ENCODE measurements at places on chromosomes 4 and X. TPM values are rescaled to one million over a fixed set of nuclear protein-coding genes. Genes with fewer than 3 reads are reported as not detected.
A peak's percentile ranks its signal among the peaks of the same experiment; 100 is the strongest.

The USP17L13 gene
- total RNA-seq = not detected

The TEX13B gene
- total RNA-seq = not detected

The ZAR1 gene
- total RNA-seq = 0.55 TPM

The HELT gene
- 0.49 TPM for total RNA-seq

The HERC5 gene
- total RNA-seq = 18.4 TPM

The TSPAN6 gene
- 13.9 TPM for total RNA-seq

The FAM133A gene
- total RNA-seq = not detected

The REPS2 gene
- total RNA-seq = 18.9 TPM

The MAGEE2 gene
- not detected for total RNA-seq

The UGT2B11 gene
- not detected for total RNA-seq

The ARR3 gene
- total RNA-seq = not detected

GRCh38 chr4:74063859-74064258, 25.4 kb upstream of the CXCL3 start:
- no peaks in the 10 kb centered on the region for H3K36me3 ChIP-seq
- H3K4me3 ChIP-seq = no peak overlapping the region
- H3K4me1 ChIP-seq = no peaks in the 10 kb centered on the region
- no peaks in the 10 kb centered on the region for H3K27me3 ChIP-seq
- H3K27ac ChIP-seq = no peak overlapping the region

- no peaks in the 10 kb centered on the region for H3K4me1 ChIP-seq
- no peaks in the 10 kb centered on the region for H3K27me3 ChIP-seq
- no peak overlapping the region for H3K27ac ChIP-seq
- DNase-seq = no peak
- no peak overlapping the region for H3K4me3 ChIP-seq
- H3K36me3 ChIP-seq = no peaks in the 10 kb centered on the region
Observed at GRCh38 chr4:22721204-22721603, 28.5 kb downstream of the GBA3 start.

DNA sequence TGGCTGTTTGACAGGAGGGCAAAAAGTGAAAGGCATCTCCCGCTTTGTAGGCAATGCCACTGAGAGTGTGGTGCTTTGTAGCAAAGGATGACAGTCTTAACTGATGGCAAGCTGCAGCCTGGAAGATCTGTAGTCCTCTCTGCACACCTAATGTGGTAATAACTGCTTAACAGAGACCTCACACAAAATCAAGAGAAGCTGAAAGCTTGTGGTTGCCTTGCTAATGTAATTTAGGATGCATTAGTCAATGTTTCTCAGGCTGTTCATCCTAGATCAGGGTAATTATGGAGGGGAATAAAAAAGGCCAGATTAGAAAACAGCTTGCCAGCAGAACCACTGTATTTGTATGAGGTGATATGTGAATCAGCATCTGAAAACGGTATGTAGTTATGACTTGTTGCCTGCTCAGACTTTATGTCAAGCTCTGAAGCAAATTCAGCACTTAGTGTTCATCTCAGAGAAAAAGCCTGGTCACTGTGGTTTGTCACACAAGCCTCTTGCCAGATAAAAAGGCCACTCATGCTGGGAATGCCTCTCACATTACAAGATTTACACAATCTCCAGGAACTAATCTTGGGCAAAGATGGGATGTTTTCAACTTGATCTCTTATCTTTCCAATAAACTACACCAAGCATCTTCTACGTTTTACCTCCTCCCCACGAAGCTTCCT, 130.8 kb downstream of the ENOX2 start:
- no peaks in the 10 kb centered on the region for H3K4me1 ChIP-seq
- no peak for DNase-seq
- H3K4me3 ChIP-seq = no peak overlapping the region
- no peaks in the 10 kb centered on the region for H3K27me3 ChIP-seq
- H3K27ac ChIP-seq = no peak overlapping the region

DNA sequence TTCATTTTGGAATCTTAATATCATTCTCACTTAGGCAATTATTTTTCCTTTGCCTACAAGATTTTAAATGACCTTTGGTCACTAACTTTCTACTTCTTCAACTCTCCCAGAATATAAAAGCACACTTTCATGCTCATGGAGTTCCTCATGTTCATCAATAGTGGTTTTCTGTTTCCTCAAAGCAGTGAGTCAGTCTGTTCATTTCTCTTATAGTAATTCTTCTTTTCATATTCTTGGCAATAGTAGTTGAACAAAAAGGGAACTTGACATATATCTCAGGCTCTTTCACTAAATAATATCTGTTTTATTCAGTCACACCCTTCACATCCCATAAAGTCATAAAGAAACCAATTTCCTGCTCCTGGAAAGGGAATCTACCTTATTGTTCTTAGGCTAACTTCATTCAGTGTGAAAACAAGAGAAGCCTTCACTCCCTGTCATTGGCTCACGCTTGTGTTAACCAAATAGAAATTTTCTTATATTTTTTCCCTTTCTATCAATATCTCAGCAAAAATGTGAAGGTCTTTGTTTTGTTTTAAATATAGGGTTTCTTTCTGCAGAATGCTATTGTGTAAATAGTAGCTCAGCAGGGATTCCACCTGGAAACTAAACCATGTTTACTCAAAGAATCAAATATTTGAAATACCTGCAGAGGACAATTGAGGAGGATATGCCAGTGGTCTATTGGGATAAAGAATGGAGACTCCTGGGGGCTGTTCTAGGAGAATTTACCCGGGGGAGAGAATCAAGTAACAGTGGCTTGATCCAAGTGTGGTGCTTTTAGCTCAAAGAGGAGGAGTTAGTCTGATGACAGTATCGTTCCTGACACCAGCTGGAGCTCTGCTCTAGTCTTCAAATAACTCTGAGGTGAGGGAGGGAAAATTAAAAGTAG, 13.4 kb upstream of the TNIP3 start:
- H3K27me3 ChIP-seq = no peaks in the 10 kb centered on the region
- peaks cover 1% of the 10 kb centered on the region for H3K4me1 ChIP-seq
- DNase-seq = no peak
- H3K36me3 ChIP-seq = no peaks in the 10 kb centered on the region

- DNase-seq = no peak
- H3K4me1 ChIP-seq = no peaks in the 10 kb centered on the region
- H3K4me3 ChIP-seq = no peak overlapping the region
- H3K27ac ChIP-seq = no peak overlapping the region
- H3K36me3 ChIP-seq = no peaks in the 10 kb centered on the region
Observed at GRCh38 chr4:148200960-148201359, 241.3 kb downstream of the NR3C2 start.

- no peak overlapping the region for H3K27ac ChIP-seq
- H3K27me3 ChIP-seq = no peaks in the 10 kb centered on the region
- H3K4me3 ChIP-seq = no peak overlapping the region
- no peak for DNase-seq
- no peaks in the 10 kb centered on the region for H3K36me3 ChIP-seq
- no peaks in the 10 kb centered on the region for H3K4me1 ChIP-seq
Observed at GRCh38 chr4:123381996-123382395, 14.6 kb upstream of the SPRY1 start.

DNA sequence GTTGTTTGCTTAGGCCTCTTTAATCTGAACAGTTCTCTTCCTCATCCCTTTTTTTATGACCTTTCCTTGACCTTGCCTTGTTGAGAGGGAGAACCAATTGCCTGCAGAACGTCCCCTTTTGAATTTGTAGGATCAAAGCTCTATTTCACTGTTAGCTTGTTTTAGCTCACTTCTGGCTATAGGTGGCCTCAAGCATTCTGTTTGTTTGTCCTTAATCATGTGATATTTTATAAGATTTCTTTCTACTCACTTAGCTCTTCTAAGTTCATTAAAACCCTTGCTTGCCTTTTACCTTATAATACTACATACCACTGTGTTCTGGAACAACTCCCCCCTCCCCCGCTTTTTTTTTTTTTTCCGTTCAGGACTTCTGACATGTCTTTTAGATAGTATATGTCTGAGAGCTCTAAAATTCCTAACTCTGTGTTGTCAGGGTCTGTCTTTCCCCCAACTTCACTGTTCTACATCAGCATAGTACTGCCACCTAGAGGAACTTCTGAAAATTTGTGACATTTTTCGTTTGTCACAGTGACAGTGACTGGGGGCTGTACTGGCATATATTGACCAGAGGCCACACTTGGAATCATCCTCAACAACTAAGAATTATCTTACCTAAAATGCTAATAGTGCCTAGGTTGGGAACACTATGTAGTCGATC, 128.5 kb downstream of the LARP7 start:
- no peaks in the 10 kb centered on the region for H3K4me1 ChIP-seq
- H3K4me3 ChIP-seq = no peak overlapping the region
- DNase-seq = no peak
- no peaks in the 10 kb centered on the region for H3K27me3 ChIP-seq
- H3K36me3 ChIP-seq = no peaks in the 10 kb centered on the region
- no peak overlapping the region for H3K27ac ChIP-seq

DNA sequence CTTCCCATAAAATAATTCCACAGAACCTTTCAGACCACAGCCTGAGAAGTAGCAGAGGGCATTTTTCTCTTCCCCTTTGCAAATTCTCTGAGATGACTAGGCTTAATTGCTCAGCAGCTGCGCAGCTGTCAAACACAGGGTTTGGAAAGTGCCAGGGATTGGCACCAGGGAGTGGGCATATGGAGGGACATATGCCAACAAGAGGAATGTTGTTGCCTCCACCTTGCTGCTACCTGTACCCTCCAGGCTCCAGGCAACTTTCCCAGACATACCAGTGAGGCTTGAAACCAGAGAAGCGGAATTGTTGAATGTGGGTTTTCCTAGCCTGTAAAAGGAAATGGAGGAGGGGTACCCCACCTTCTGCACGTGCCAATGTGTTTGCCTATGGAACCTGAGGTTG, 256.2 kb upstream of the GPR101 start:
- H3K27me3 ChIP-seq = no peaks in the 10 kb centered on the region
- no peaks in the 10 kb centered on the region for H3K36me3 ChIP-seq
- H3K4me3 ChIP-seq = no peak overlapping the region
- no peak for DNase-seq
- no peak overlapping the region for H3K27ac ChIP-seq

- no peak for DNase-seq
- H3K4me1 ChIP-seq = peaks cover 29% of the 10 kb centered on the region
- H3K27me3 ChIP-seq = no peaks in the 10 kb centered on the region
- peak overlapping the region; percentile 74 for H3K4me3 ChIP-seq
Observed at GRCh38 chr4:82899374-82900065, 1.0 kb upstream of the THAP9 start.

DNA sequence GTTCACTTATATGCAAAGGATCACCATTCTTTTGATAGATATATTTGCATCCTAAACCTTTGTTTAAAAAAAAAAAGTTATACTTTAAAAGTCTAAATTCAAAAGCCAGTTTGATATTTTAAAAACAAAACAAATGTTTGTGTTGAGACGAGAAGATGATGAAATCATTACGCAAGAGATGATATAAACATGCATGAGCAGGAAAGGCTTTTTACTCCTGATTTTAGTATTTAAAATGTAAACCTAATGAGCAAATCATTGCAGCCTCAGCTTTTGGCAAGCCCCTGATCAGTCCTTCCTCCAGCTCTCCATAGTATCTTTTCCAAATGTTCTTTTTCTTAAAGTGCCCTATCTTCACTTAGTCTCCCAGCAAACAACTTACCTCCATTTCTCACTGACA, 115.6 kb downstream of the ARAP2 start:
- DNase-seq = no peak
- H3K27me3 ChIP-seq = no peaks in the 10 kb centered on the region
- H3K36me3 ChIP-seq = peaks cover 10% of the 10 kb centered on the region

GRCh38 chr4:138555584-138555983, 313.4 kb upstream of the SLC7A11 start:
- H3K4me1 ChIP-seq = no peaks in the 10 kb centered on the region
- no peaks in the 10 kb centered on the region for H3K27me3 ChIP-seq

- H3K4me1 ChIP-seq = peaks cover 5% of the 10 kb centered on the region
- H3K27me3 ChIP-seq = no peaks in the 10 kb centered on the region
- H3K27ac ChIP-seq = peak overlapping the region; percentile 86
- H3K4me3 ChIP-seq = peak overlapping the region; percentile 69
- H3K36me3 ChIP-seq = peaks cover under 1% of the 10 kb centered on the region
Observed at GRCh38 chrX:19344661-19345060, 934 bp downstream of the PDHA1 start.

GRCh38 chr4:6718932-6719610, 3.1 kb downstream of the BLOC1S4 start:
- H3K27me3 ChIP-seq = no peaks in the 10 kb centered on the region
- DNase-seq = no peak
- H3K4me3 ChIP-seq = no peak overlapping the region
- peaks cover 10% of the 10 kb centered on the region for H3K36me3 ChIP-seq
- peaks cover 16% of the 10 kb centered on the region for H3K4me1 ChIP-seq

DNA sequence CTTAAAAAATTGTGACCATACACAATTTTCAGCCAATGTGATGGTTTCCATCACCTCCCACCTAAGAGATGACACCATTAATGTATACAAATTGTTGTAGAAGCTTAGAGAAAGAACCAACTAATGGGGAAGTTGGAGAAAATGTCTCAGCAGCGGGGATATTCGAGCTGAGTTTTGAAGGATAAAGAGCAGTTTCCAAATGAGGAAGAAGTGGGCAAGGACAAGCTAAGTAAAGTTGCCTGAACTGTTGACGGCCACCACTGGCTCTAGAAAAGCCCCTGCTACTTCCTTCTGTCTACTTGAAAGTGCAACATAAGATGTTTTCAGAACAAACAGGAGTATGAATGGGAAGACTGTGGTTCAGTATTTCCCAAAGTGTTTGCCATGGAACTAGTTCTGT, 92.0 kb downstream of the CHRNA9 start:
- H3K36me3 ChIP-seq = peaks cover 24% of the 10 kb centered on the region
- H3K27me3 ChIP-seq = no peaks in the 10 kb centered on the region
- no peak for DNase-seq
- H3K4me1 ChIP-seq = no peaks in the 10 kb centered on the region
- H3K4me3 ChIP-seq = no peak overlapping the region

GRCh38 chrX:139776599-139776998, 68.6 kb upstream of the MCF2 start:
- no peaks in the 10 kb centered on the region for H3K27me3 ChIP-seq
- H3K27ac ChIP-seq = no peak overlapping the region
- DNase-seq = no peak
- no peak overlapping the region for H3K4me3 ChIP-seq

- no peak for DNase-seq
- H3K4me1 ChIP-seq = no peaks in the 10 kb centered on the region
- H3K36me3 ChIP-seq = no peaks in the 10 kb centered on the region
- no peaks in the 10 kb centered on the region for H3K27me3 ChIP-seq
- no peak overlapping the region for H3K4me3 ChIP-seq
- H3K27ac ChIP-seq = no peak overlapping the region
Observed at GRCh38 chrX:12673487-12673886, 117.7 kb upstream of the PRPS2 start.

- peaks cover 5% of the 10 kb centered on the region for H3K27me3 ChIP-seq
- no peaks in the 10 kb centered on the region for H3K4me1 ChIP-seq
- DNase-seq = no peak
- no peak overlapping the region for H3K4me3 ChIP-seq
- no peaks in the 10 kb centered on the region for H3K36me3 ChIP-seq
Observed at GRCh38 chr4:658681-659667, 15.1 kb downstream of the ATP5ME start.

- DNase-seq = no peak
- H3K27ac ChIP-seq = no peak overlapping the region
- H3K36me3 ChIP-seq = no peaks in the 10 kb centered on the region
- no peak overlapping the region for H3K4me3 ChIP-seq
Observed at GRCh38 chrX:154840856-154841255, 6.4 kb upstream of the SMIM9 start.

DNA sequence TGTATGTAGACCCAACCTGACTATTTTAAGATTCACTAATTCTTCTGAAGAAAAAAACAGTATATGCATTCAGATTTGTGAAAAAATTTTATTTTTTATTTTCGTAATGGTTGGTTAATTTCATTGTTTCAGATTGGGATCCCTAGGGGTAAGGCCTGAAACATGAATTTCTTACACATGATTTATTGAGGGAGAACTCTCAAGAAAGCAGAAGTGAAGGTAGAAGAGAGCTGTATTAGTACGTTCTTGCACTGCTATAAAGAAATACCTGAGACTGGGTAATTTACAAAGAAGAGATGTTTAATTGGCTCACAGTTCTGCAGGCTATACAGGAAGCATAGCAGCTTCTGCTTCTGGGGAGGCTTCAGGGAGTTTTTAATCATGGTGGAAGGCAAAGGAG, 611.9 kb upstream of the TECRL start:
- H3K4me1 ChIP-seq = no peaks in the 10 kb centered on the region
- no peaks in the 10 kb centered on the region for H3K36me3 ChIP-seq
- no peak overlapping the region for H3K4me3 ChIP-seq
